ENCODE measurements at places on chromosomes 13 and 19. TPM values are rescaled to one million over a fixed set of nuclear protein-coding genes. Genes with fewer than 3 reads are reported as not detected.

Gene PEG3
- total RNA-seq = 9.4 TPM

Gene HSPB6
- total RNA-seq = 4.4 TPM

Gene CRLF1
- 1.2 TPM for total RNA-seq

Gene SUCLA2
- total RNA-seq = 35.8 TPM

Measured in right lobe of liver (tissue), 6 donors.